Umbilical cord (tissue), 2 donors: ENCODE measurements at places on chromosomes 1 and 21. TPM values are rescaled to one million over a fixed set of nuclear protein-coding genes. Genes with fewer than 3 reads are reported as not detected.

FMOD gene
- 227 TPM for total RNA-seq

CFHR1 gene
- 5.5 TPM for total RNA-seq

COL6A1 gene
- 2,452 TPM for total RNA-seq

SPRR2G gene
- 11.3 TPM for total RNA-seq

ZRANB2 gene
- 45.0 TPM for total RNA-seq

RBM11 gene
- not detected for total RNA-seq

KDM5B gene
- total RNA-seq = 186 TPM

SIKE1 gene
- 163 TPM for total RNA-seq

ADCY10 gene
- total RNA-seq = 1.9 TPM

PHLDA3 gene
- total RNA-seq = 77.0 TPM

CRP gene
- total RNA-seq = 0.48 TPM

S100A7 gene
- not detected for total RNA-seq

RAP1GAP gene
- 2.2 TPM for total RNA-seq

HSPA6 gene
- total RNA-seq = 4.3 TPM

AGMAT gene
- 1.9 TPM for total RNA-seq

PIGR gene
- 5.8 TPM for total RNA-seq

KCNN3 gene
- total RNA-seq = 1.9 TPM

FCRL5 gene
- total RNA-seq = 5.8 TPM
